ENCODE measurements at places on chromosomes 4 and X.
A peak's percentile ranks its signal among the peaks of the same experiment; 100 is the strongest.

GRCh38 chrX:7334253-7334935 is 186.4 kb upstream of the PUDP start:
- DNase-seq: no peak

- no peak for DNase-seq
Measured at GRCh38 chrX:19627533-19627932, 112.2 kb upstream of the MAP3K15 start.

- DNase-seq: no peak
Measured at GRCh38 chrX:150572206-150572605, 3.8 kb downstream of the MTM1 start.

DNA sequence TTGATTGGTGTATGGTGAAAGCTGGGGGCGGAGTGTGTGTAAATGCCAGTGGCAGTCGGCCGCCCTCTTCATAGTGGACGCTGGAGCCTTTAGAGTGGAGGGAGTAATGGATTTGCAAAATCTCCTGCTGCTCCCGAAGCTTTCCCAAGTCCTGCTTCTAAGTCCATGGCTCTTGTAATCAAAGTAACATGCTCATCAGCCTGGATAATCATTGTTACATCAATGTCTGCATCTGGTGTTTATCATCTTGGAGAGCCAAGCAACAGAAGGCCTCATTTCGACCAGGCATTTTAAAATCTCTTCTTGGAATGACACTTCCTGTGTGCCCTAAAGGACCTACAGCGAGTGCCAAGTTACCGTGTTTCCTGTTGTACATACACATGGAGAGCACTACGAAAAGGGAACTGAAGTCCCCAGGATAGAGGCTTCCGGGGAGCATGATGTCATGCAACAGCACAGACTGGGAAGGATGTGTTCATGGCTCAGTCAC is 32.2 kb downstream of the UNC5C start:
- DNase-seq: no peak

DNA sequence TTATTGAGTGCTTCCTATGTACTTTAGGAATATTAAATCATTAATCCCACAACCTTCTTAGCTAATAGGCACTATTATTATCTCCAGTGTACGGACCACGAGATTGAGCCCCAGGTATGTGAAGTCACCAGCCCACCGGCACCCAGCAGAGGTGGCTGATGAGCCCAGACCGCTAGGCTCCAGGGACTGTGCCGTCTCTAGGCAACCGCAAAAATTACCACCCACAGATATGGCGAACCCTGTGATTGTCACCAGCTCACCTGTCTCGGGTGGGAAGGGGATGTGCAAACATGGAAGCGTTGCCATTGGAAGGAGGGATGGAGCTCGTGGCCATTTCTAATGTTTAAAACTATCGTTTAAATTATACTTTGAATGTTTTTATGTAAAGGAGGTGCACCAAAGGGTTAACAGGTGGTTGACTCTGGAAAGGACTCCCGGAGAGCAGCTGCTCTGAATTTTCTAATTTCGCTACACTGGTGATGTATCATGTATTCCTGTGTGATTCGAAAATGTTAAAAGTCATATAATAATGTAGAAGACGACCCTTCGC is 21.0 kb upstream of the JAKMIP1 start:
- DNase-seq: no peak

GRCh38 chrX:4315891-4316290 is 602.4 kb upstream of the PRKX start:
- no peak for DNase-seq

GRCh38 chr4:2080429-2081300 is 21.5 kb downstream of the NAT8L start:
- no peak for DNase-seq

DNA sequence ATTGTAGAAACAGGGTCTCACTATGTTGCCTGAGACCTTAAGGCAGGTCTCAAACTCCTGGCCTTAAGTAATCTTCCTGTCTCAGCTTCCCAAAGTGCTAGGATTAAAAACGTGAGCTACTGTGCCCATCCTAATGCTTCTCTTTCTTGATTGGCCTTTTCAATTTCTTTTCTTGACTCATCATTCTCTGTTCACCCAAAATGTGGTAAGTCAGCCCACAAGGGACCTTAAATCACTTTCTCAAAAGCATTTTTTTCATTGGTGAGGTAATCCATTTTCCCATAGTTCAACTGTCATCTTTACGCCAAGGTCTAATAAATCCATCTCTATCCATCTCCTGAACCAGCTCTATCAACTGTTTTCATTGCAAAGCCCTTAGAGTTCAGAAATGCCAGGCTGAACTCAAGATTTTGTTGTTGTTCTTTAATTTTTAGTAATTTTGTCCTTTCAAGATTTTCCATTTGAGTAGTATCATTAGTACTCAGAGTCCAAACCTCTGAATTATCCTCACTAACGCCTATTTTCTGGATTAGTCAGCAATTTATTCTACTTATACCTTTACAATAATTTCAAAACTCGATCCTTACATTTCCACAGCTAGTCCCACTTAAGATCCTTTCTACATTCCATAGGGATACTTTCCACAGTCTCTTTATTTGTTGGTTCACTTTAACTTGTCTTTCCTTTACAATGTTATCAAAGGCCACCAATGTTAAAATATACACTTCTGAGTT is 528.6 kb downstream of the IL15 start:
- no peak for DNase-seq

DNA sequence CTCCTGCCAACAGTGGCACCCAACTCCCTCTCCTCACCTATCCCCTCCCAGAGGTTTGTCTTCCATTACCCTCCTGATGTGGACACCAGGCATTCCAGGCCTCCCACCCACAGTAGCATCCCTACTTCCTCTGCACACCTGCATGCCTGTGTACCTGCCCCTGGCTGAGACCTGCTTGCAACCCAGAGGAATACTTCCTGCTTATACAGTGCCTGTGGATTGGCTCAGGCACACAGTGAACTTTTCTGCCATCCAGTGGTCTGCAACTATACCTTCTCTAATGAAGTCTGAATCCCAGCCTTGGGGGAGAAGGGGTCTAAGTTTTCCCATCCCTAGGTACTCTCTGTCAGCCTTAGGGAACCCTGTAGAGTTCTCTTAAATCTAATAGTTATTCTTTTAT is 169.9 kb downstream of the IQCM start:
- DNase-seq: no peak

GRCh38 chrX:66005830-66006449 is 33.9 kb downstream of the VSIG4 start:
- no peak for DNase-seq

- DNase-seq: no peak
Measured at GRCh38 chr4:6941796-6942195, 32.2 kb downstream of the TBC1D14 start.

DNA sequence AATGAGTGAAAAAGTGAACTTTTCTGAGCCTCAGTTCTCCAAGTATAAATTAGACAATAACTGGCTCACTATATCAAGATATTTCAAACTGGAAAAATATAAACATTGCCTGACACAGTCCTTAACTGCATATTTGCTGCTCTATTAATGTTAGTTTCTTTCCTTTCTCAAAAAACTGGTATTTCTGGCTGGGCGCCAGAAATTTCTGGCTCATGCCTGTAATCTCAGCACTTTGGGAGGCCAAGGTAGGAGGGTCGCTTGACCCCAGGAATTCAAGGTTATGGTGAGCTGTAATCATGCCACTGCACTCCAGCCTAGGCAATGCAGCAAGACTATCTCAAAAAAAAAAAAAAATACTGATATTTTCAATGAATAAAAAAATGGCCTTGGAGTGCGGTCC is 227.0 kb downstream of the MAGEB17 start:
- no peak for DNase-seq

DNA sequence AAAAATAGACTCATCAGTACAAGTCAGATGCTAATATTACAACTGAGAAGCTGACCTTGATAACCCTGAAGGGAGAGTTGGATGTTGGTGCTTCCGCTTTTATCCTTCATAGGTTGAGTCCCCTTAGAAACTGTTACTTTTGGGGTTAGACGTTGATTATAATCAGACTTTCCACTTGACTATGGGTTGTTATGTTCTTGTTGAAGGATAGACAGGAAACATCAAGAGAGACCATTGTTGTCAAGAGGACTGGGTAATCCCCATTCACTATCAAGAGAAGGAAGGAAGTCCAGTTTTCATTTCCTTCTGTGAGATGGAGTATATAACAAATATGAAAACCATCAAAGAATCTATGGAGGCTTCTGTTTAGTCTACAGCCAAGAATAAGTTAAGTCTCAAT is 229.9 kb upstream of the AFF2 start:
- DNase-seq: no peak

DNA sequence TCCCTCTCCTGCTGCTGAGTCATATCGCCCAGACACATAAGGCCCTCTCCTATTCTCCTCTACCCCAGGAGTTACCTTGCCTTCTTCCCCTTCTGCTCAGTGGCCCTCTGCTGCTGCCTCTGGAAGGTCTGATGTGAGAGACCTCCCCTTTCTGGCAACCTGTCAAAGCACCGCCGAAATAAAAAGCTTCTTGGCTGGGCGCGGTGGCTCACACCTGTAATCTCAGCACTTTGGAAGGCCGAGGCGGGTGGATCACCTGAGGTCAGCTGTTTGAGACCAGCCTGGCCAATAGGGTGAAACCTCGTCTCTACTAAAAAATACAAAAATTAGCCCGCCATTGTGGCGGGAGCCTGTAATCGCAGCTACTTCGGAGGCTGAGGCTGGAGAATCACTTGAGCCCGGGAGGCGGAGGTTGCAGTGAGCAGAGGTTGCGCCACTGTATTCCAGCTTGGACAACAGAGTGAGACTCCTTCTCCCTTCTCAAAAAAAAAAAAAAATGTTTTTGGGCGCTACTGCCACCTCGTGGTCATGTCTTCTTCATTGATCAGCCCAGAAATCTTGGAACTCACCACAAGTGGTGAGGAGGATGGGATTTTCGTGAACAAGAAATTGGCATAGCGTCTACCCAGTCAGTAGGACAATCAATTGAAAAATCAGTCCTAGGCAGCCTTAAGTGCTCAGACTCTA is 8.6 kb upstream of the ZXDA start:
- DNase-seq: peak; percentile 36

- DNase-seq: no peak
Measured at GRCh38 chr4:113810906-113811305, 49.4 kb upstream of the CAMK2D start.

DNA sequence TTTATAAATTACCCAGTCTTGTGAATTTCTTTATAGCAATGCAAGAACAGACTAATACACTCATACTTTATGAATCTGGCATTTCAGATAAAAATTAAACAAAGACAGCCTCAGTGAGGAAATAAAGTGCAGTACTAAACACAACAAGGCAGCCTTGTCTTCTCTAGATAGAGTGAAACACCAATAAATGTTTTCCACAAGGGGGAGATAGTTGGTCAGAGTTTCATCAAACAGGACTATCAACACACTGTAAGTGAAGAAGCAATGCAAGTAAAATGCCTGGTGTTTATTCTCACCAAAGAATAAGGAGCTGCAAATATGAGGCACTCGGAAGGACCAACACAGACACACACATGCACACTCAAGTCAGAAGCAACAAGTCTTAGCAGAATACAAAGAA is 62.8 kb downstream of the FAM9B start:
- peak; percentile 46 for DNase-seq

GRCh38 chrX:87571964-87572363 is 54.4 kb downstream of the KLHL4 start:
- DNase-seq: no peak

DNA sequence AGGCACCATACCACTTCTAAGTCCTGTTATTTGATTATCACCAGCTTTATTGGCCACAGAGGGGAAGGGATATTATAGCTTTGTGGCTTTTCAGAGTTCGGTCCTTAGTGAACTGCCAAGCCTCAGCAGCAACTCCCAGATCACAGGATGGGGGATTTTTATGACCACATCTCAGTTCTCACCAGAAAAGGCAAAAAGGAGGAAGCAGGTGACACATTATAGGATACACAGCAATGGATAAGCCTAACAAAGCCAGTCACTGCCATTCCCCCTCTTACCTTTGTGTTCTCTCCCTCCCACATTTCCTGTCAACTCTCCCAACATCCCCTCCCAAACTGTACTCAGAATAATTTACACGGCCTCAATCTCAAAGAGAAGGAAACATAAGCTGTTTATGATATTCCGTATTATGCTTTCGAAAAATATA is 142.8 kb downstream of the MGST2 start:
- no peak for DNase-seq

DNA sequence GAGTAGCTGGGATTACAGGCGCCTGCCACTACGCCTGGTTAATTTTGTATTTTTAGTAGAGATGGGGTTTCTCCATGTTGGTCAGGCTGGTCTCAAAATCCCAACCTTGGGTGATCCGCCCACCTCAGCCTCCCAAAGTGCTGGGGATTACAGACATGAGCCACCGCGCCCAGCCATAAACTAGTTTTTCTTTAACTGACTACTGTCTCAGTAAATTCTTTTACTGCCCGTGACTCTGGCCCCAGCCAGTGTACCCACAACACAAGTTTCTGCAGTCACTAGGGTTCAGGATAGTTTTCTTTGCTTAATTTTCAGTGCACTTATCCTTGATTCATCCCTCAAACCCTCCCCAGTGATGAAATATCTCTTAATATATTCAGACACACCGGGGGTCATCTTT is 8.3 kb downstream of the SHROOM2 start:
- DNase-seq: no peak

DNA sequence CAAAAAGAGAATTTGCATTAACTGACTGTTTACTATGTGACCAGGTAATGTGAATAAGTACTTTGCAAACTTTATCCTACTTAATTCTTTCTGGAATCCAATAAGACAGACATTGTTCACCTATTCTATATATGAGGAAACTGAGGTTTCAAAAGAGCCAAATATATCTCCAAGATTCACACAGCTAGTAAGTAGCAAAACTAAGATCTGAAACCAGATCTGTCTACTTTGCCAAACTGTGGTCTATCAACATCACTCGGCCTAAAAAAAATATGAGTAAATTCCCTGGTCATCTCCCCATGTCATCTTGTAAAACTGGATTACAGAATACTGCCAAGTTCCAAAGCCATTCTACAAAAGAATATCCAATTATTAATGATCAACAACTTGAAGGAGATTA is 52.8 kb downstream of the ANAPC10 start:
- DNase-seq: no peak

- no peak for DNase-seq
Measured at GRCh38 chr4:8904666-8905065, 33.0 kb upstream of the HMX1 start.

- DNase-seq: no peak
Measured at GRCh38 chrX:19611636-19612376, 96.5 kb upstream of the MAP3K15 start.

- DNase-seq: no peak
Measured at GRCh38 chr4:158783785-158784184, 15.0 kb downstream of the FNIP2 start.

DNA sequence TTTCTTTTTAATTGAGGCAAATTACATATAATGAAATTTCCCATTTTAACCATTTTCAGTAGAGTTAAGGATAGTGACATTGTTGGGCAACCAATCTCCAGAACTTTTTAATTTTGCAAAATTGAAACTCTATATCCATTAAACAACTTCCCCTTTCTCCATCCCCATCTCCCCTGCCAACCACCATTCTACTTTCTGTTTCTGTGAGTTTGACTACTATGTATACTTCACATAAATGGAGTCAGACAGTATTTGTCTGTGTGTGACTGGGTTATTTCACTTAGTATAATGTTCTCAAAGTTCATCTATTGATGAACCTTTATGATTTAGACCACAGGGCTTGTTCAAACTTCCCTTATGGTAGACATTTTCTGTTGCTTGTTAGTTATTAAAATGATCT is 364.5 kb upstream of the MAD2L1 start:
- no peak for DNase-seq
